ENCODE measurements at places on chromosomes 1 and 21.
A peak's percentile ranks its signal among the peaks of the same experiment; 100 is the strongest.

GRCh38 chr21:36209626-36210171, 53.1 kb downstream of the DOP1B start:
- peak; percentile 37 for DNase-seq

DNA sequence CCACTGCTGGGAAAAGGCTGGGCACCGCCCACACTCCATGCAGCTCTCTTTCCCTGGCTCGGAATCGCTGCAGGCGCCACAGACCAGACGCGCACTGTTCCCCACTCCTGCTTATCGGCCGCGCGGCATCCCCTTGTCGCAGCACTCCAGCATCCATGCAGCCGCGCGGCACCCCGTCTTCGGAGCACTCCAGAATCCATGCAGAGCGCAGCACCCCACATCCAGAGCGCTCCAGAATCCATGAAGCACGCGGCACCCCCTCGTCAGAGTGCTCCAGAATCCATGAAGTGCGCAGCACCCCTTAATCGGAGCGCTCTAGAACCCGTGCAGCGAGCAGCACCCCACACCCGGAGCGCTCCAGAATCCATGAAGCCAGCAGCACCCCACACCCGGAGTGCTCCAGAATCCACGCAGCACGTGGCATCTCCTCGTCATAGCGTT, 9.5 kb downstream of the TFF3 start:
- no peak for DNase-seq

- no peak for DNase-seq
Measured at GRCh38 chr1:100539836-100540536, 2.0 kb downstream of the GPR88 start.

GRCh38 chr21:40379881-40380810, 466.8 kb downstream of the DSCAM start:
- DNase-seq, result no peak

DNA sequence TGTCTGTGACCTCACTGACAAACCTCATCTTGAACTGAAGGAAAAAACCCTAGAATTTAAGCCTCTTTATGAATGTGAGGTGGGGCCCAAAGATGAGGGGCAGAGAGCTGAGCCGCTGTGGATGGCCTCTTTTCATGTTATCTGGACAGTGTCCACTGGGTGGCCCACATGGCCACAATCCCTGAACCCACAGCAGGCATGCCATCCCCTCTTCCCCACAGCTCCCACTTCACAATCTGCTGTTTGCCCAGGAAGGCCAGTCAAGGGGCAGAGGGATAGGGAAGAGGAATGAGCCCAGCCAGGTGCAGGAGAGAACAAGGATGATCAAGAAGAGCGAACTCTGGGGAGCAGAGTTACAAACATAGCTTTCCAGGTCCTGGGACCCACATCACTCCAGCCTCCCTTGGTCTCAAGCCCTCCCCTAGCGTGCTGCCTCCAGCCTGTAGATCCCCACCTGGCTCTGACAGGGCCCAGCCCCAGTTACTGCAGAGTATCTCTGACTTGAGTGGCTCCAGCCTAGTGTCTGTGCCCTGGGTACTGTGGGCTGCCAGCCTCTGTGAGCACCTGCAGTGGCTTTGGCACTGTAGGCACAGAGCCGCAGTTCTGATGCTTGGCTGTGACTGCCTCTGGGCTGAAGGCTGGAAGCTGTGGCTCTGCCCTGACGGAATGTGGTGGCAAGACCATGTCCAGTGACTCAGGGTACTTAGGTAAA, 1.9 kb upstream of the SLFNL1 start:
- no peak for DNase-seq

- no peak for DNase-seq
Measured at GRCh38 chr1:70718086-70718630, 307.1 kb downstream of the CTH start.

DNA sequence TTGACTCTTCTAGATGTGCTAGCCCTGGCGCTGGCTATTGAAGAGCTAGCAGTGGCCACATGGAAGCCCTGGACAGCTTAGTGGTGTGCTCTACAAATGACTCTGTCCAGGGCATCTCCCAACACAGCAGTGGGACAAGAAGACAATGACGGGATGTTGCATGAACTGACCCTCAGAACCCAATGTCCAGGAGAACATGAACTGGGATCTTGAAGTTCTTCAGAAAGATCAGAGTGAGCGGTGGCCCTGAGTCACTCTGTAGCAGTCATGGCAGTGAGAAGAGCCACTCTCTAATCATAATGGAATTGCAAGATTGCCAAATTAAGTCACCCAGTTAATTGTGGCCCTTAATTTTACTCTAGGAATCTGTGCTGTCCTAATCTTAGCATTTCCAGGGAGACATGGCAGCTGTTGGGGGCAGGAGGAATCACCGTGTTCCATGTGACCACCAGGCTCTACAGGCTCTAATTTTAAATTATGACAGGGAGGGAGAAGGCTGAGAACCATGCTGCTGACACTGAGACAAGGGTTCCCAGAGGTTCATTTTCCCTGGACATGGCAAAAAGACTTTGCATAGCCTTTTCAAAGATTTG, 10.2 kb upstream of the OBSCN start:
- no peak for DNase-seq

DNA sequence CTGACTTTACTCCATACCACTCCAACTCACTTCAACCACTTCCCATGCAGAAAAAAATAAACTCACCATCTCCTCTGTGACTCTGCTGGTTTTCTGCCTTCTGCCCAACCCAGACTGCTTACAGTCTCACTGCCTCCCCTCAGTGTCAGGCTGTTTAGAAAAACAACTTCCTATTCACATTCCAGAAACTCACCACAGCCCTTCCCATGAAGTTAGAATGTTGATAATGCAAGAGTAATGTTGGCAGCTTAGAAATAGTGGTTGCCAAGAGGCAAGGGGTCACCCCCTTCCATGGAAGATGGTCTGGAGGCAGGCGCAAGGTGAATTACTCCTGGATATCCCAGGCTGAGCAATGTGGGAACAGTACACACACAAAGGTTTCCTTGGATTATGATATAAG, at the start of gene SELP:
SELP (minus strand) TSS at position 119 of the 400 bp plus-strand sequence; CDS start at position 69, 50 bp downstream.
- no peak for DNase-seq

- no peak for DNase-seq
Measured at GRCh38 chr1:30081379-30082102, 641.8 kb downstream of the MATN1 start.

GRCh38 chr1:85617633-85618100, 37.1 kb downstream of the CCN1 start:
- DNase-seq, result no peak

GRCh38 chr1:110617589-110617988, 11.4 kb upstream of the KCNA2 start:
- DNase-seq, result no peak

GRCh38 chr1:192496369-192497056, 79.1 kb upstream of the RGS1 start:
- no peak for DNase-seq
